ENCODE measurements at places on chromosomes 5 and 9.

DNA sequence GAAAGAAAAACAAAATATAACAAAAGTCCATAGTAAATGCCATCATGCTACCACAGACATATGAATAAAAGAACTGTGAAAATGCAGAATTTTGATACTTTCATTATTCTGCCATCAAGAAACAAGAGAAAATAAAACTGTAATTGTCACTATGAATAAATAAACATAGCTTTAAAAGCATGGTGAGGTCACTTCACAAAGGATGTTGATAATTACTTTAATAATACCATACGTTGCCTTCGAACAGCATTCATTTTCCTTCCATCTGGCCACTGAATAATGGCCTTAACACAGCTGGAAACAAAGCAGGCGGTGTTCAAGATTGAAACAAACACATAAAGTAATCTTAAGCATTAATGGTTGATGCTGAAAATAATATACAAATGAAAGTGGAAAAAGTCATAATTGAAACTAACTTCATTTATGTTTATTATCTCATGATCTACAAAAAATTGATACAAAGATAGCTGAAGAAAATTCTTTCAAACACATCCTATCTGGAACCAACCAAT, 102.0 kb downstream of the AGTPBP1 start:
- DNase-seq: no peak

DNA sequence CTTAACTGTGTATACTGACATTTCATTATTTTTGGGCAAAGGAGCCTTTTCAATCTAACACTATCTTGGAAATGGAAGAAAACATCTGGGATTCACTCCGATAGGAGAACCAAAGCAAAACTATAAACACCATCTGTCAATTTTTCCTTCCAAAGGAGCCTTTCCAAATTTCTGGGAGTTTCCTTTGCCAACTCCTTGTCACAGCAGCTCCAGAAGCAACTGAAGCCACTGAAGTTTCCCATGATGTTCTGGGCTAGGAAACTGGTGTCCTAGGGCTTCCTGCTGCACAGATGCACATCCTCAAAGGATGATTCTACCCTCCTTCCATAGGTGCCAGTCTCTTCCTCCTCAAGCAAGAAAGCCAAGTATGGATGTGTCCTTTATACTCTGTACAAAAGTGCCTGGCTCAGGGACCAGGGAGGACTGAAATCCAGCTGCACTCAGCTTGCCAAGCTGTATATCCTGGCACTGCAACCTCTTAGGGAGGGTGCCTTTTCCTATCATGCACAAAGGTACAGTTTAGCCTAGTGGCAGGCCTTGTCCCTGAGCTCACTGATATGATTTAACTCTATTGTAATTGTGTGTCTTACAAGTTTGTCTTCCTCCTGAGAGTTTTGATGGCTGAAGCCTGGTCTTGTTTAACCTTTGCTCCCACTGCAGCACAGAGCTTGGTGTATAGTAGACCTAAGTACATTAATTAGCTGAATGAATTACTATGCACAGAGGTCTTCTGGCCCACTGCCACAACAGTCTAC, 8.4 kb upstream of the UBAP1 start:
- no peak for DNase-seq

- DNase-seq: no peak
These were observed 49.7 kb downstream of the POU4F3 start for GRCh38 chr5:146388386-146388785.

- DNase-seq: no peak
These were observed 390.8 kb downstream of the NNT start for GRCh38 chr5:43993634-43994351.

- DNase-seq: no peak
These were observed 103.6 kb downstream of the TSSK1B start for GRCh38 chr5:113331209-113331551.

DNA sequence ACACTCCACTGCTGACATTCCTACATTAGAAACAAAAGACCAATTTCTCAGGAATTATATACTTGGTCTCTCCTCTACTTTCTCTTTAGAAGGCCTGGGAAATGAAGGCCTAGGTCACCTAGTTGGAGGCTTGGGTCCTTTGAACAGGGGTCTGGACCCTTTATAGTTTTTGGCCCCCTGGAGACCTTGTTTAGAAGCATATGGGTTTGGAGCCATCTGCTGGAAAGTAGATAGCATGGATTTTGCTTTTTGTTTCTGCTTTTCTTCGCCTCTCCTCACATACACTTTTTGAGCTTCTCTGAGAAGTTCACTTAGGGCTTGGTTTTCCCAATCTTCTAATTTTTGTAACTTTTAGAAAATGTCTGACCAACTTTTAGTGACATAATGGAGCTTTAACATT, 67.1 kb upstream of the CDK20 start:
- no peak for DNase-seq

DNA sequence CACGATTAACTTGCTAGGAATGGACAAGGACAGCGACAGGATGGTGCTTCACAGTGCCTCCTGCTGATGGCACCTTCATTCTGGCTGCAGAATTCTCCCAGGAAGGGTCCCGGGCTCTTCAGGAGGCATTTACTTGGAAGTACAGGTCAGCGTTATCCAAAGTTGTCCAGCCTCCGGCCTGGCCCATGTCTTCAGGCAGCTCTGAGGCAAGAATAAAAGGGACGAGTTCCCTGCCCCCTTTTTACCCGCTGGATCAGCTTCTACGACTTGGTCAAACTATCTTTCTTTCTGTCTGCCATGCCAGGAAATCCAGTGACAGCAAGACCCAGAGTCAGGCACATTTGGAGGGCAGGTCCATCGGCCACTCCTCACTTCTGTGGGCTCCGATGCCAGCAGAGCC, 23.4 kb upstream of the GABBR2 start:
- no peak for DNase-seq

GRCh38 chr9:3768712-3769457, 243.1 kb upstream of the RFX3 start:
- DNase-seq: no peak

DNA sequence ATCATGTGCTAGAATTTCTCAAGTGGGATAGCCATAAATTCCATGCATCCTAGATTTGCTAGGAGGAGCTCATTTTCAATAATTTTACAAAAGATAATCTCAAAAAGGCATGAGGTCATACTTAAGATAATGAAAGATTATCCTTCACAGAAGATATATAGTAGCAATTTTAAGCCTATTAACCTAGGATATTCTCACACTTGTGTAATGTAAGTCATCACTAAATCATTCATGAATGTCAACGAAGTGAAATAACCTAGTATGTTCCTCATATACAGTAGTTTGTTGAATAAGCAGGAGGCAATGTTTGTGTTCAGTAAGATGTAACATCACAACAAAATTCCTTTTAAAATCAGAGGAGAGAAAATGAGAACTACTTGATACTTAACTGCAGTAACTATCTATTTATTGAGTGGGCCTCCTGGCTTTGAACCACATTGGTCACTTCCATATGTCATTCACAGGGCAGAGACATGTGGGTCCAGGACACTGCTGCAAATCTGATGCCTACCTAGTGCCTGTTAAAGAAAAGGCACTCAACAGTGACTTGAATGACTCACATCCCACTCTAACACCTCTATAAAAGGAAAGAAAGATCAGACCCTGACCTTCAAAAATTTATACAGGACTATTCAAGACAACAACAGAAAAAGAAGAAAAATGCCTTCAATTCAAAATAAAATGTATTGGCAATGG, 8.2 kb downstream of the LIFR start:
- DNase-seq: no peak

- DNase-seq: no peak
These were observed 816.2 kb upstream of the GRAMD2B start for GRCh38 chr5:125607018-125607417.

DNA sequence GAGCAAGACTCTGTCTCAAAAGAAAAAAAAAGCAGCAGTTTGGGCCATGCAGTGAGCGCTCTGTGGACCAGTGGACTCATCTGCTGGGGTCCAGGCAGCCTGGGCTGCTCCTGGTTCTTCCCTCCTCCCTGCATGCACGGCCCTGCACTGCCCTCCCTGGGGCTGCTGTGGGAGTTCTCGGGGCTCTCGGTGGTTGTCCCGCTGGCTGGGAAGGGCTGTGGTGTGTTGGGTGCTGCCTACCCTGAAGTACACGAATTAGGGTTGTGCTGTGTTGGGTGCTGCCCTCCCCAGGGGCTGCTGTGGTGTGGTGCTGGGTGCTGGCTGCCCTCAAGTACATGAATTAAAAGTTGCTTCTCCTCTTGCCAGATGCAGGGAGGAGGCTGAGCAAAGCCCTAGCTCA, 18.3 kb upstream of the CLPTM1L start:
- DNase-seq: no peak

GRCh38 chr9:114678795-114679194, 3.2 kb downstream of the TEX48 start:
- no peak for DNase-seq

DNA sequence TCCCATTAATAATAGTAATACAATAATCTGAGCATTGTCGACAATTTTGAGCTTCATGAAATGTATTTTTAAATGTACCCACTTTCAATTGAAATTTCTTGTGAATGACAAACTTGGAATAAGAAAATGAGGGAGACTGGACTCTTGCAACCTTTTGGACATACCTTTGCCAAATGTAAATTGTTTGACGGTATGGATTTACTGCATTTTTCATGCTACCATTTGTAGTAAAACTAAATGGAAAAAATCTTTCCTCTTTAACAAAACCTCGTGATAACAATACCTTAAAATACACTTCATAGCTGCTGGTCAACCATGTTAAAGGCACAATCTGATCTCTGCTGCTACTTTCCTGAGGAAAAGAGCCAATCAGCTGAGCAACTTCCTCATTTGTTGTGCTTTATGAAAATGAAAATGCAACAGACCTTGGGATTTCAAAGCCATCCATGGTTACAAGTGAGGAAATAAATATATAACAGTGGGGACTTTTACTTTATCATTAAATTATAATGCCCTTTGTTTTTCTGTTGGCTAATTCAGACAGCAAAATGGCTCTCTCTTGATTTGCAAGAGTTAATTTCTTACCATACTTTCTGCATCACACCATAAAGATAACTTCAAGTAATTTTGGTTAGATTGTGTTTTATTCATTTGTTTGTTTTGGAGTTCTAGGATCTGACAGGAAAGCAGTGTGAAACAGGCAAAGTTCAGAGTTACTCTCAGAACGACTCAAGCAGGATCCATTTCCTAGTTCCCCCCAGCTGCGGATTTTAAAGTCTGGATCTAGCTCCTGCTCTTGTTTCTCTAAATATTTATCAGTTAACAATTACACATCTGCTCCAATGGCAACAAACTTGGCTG, 1.1 kb downstream of the ALDH1A1 start:
- DNase-seq: no peak

- no peak for DNase-seq
These were observed 74.3 kb downstream of the COL23A1 start for GRCh38 chr5:178515776-178516503.

- no peak for DNase-seq
These were observed 23.0 kb upstream of the LHFPL2 start for GRCh38 chr5:78671609-78672008.

DNA sequence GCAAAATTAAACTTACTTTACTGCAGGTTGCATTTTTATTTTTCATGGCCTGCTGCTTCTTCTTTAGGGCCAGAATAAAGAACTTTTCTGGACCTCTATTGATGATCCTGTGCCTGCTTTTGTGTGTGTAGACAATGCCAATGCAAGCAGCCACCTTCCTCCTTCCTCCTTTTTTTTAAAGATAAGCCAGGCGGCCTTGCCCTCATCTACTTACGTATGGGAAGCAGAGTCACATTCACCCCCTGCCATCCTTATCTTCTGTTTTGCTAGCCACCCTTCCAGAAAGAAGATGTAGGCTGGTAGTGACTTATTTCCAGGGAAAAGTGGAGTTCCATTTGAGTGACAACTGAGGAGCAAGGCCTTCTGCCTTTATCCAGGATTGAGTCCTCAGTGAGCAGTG, 122.9 kb downstream of the KDM4C start:
- no peak for DNase-seq

GRCh38 chr5:73299665-73300336, 126.8 kb downstream of the TMEM174 start:
- DNase-seq: no peak

- DNase-seq: no peak
These were observed 67.0 kb upstream of the DPYSL3 start for GRCh38 chr5:147576646-147577535.

- DNase-seq: peak; percentile 31
These were observed 100.8 kb upstream of the DHFR start for GRCh38 chr5:80755626-80756025.

DNA sequence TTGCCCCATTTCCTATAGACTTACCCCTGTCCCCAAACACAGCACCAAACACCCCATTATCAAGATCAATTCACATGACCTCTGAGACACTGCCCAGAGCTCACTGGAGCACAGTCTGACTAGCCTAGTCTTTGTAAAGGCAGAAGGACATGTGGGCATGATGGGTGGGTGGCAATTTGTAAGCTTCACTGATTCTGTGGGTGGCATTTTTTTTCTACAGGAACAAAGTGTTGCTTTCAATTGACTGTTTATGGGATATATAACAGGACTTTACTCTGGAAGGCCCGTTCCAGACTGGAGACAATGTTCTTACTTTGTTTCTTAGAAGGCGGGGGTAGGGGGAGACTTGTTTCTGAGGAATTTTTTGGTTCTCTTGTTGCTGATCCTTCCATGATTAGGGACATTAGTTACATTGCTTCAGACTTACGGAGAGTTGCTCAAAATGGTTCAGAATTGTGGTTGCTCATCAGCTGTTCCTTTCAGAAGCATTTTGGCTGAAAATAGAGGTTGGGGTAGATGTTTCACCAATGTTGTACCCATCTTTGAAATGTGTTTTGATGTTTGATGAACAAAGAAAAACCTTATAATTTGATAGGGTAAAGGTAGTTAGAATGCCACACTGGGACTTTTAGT, 20.2 kb downstream of the NNT start:
- no peak for DNase-seq

GRCh38 chr5:107368615-107369014, 302.1 kb downstream of the EFNA5 start:
- DNase-seq: no peak

GRCh38 chr9:8158574-8158973, 359.0 kb upstream of the DMAC1 start:
- DNase-seq: no peak

DNA sequence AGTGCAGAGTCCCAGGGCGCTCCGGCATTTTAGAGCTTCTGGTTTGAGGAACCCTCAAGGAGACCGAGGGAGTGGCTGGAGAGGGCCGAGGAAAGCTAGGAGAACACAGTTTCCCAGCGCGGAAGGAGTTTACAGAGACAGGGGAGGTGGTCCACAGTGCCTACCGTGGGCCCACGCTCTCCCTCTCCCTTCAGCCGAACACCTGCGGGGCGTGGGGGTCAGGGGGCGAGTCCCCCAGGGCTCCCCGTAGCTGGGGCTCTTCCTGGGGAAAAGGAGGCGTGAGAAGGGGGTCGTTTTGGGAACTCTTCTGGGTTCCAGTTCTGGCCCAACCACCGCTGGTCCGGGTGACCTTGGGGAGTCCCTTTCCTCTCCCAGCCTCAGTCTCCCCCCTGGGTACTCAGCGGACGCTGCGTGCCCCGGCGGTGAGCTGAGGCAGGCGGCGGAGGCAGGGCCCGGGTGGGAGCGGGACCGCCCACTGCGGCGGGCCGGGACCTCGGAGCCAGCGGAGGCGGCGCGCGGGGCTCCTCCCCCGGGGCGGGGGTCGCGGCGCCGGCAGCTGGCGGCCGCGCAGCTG, 368 bp upstream of the FRMPD1 start:
- DNase-seq: no peak

GRCh38 chr9:72427801-72428200, 62.8 kb upstream of the ZFAND5 start:
- DNase-seq: no peak

GRCh38 chr5:180090769-180091546, 19.4 kb upstream of the RNF130 start:
- no peak for DNase-seq
